ENCODE measurements at places on chromosomes 7 and 10.

DNA sequence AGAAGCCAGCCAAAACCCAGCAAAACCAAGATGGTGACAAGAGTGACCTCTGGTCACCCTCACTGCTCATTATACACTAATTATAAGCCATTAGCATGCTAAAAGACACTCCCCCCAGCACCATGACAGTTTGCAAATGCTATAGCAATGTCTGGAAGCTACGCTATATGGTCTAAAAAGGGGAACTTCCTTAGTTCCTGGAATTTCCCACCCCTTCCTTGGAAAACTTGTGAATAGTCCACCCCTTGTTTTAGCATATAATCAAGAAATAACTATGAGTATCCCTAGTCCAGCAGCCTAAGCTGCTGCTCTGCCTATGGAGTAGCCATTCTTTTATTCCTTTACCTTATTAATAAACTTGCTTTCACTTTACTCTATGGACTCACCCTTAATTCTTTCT is 16.0 kb downstream of the CASP7 start:
- DNase-seq, result no peak

- DNase-seq, result no peak
Observed at GRCh38 chr10:4343873-4344272, 482.1 kb upstream of the AKR1E2 start.

GRCh38 chr10:131086094-131086493 is 225.4 kb downstream of the TCERG1L start:
- no peak for DNase-seq

- DNase-seq, result no peak
Observed at GRCh38 chr10:110843031-110843430, 28.7 kb upstream of the PDCD4 start.

- DNase-seq, result no peak
Observed at GRCh38 chr7:72278550-72278949, 133.6 kb downstream of the CALN1 start.

DNA sequence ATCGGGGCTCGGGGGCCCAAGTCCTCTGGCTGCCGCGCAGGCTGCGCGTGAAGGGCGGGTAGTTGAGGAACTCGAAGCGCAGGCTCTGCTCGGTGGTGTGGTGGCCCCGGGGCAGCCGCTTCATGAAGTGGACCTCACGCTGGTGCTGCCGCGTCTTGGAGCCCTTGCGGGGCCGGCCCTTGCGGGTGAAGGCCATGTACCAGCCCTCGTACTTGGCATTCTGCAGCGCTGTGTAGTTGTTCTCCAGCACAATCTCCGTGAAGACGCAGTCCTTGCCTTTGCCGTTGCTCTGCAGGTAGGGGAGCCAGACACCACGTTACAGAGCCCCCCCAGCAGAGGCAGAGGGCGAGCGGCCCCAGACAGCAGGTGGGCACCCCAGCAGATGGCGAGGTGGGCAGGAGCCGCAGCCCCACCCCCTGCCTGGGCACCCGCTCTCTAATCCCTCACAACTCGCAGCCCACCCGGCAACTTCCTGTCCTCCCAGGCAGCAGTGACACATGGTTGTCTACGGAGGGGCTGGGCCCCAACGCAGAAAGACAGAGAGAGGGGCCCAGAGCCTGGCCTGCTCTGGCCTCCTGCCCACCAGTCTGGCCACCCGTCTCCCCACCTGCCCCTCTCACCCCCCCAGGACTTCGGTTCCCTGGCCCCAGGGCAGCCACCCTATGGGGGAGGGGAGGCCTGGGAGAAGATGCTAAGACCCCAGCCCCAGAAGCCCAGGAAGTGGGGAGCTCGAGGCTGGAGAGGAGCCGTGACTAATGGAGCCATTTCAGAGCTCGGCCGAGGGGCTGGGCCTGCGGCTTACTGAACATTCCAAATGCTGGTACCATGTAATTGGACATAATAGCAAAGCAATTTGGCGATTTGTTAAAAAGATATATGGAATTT is 5.3 kb downstream of the FGF8 start:
- DNase-seq, result no peak

DNA sequence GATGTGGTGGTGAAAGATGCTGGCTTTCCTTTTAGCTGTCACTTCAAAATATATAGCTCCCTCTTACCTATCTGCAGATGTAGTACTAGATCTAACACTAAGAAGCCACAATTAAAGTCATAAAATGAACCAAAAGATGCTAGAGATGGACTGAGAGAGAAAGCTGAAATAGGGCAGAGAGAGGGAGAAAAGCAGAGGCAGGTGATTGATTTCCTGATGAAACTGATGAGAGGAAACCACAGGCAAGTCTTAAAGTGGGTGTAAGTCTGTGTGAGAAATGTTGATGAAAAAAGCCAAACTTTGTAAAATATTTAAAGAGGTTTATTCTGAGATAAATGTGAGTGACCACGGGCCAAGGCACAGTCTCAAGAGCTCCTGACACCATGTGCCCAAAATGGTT is 194.3 kb upstream of the MBL2 start:
- no peak for DNase-seq

GRCh38 chr7:148893071-148893470 is 9.0 kb upstream of the EZH2 start:
- no peak for DNase-seq

DNA sequence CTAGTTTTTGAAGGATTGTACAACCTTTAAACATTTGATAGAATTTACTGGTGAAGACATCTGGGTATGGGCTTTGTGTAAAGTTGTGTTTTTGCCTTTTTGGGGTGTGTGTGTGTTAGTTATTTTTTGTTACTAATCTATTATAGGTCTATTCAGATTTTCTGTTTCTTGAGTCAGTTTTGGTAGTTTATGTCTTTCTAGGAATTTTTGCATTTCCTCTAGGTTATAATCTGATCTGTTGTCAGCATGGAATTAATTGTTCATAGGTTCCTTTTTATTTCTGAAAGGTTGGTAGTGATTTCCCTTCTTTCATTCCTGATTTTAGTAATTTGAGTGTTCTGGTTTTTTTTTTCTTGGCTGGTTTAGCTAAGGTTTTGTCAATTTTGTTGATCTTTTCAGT is 17.7 kb downstream of the SEPTIN7 start:
- DNase-seq, result no peak

- DNase-seq, result no peak
Observed at GRCh38 chr7:158592541-158592940, 4.9 kb upstream of the PTPRN2 start.

DNA sequence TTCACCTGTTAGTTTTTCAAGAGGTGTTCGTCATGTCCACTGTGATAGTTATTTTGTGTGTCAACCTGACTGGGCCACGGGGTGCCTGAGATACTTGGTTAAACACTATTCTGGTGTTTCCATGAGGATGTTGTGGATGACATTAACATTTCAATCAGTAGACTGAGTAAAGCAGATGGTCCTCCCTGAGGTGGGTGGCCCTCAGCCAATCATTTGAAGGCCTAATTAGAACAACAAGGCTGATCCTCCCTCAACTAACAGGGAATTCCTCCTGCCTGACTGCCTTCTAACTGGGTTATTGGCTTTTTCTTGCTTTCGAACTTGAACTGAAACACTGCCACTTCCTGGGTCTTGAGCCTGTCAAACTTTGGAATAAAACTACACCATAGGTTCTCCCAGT is 75.8 kb downstream of the ENO4 start:
- DNase-seq, result no peak

DNA sequence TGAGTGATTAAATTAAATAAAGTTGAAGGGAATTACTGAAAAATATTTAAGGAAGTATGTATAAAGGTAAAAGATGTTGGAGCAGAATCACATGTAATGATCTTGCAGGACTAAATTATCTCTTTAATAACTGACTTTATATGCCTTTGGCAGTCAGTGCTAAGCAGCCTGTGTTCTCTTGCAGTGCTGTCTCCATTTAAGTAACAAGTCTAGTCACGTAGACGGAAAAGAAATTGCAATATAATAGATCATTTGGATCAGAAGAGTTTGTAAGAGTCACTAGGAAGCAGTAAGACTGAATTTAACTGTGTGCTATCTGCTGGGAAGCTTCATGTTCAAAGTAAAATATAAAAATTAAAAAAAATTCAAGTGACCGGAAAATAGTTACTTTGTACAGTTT is 21.4 kb downstream of the BZW2 start:
- DNase-seq, result no peak

DNA sequence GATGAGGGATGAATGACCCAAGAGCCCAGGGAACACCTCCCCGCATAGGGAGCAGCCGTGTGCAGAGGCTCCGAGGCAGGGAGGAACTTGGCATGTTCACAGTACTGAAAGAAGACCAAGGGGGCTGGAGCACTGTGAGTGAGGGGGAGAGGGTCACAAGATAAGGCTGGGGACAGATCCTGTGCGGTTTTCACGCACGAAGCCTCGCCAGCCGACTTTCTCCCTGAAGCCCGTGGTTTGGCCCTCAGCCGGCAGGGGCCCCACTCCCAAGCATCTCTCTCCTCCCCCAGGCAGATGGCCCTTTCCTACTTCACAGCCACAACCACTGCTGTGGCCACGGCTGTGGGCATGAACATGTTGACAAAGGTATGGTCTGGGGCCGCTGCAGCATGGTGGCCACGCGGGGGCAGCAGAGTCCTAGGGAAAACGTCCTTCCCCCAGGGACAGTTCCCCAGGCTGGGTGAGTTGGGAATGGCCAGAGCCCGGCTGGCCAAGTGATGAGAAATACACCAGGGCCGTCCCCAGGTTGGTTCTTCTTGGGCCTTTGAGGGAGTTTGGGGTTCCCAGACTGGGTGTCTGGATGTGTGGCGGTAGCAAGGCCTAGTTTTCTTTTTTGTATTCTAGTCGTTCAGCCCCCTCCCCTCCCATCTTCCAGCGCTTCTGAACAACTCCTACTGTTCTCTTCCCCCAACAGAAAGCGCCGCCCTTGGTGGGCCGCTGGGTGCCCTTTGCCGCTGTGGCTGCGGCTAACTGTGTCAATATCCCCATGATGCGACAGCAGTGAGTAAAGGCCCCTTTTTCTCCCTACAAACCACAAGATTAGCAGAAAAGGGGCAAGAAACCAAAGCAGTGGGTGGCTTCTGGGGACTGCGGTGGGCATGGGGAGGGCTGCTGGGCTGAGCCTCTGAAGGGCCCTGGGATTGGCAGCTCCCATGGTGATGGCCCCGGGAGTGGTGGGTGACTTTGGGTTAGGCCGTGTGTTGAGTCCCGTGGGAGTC is 14.4 kb upstream of the WBP1L start:
- DNase-seq, result peak; percentile 62

DNA sequence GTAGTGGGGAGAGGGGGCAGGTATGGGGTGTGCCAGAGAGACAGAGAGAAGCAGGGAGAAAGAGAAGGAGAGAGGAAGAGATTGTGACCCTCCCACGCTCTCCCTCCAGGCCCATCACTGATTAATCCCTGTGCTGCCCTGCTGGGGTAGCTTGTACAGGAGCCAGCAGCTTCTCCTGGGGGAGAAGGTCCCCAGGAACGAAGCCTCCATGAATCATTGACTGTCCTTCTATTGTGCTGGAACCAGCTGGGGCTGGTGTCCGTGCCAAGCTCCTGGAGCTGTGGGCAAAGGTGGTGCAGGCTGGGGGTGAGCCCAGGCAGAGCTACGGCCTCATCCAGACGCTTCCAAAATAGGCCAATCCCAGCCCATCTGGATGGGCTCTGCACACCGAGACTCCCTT is 20.9 kb downstream of the AQP1 start:
- DNase-seq, result no peak

GRCh38 chr7:55730197-55730596 is 132.4 kb downstream of the SEPTIN14 start:
- no peak for DNase-seq

DNA sequence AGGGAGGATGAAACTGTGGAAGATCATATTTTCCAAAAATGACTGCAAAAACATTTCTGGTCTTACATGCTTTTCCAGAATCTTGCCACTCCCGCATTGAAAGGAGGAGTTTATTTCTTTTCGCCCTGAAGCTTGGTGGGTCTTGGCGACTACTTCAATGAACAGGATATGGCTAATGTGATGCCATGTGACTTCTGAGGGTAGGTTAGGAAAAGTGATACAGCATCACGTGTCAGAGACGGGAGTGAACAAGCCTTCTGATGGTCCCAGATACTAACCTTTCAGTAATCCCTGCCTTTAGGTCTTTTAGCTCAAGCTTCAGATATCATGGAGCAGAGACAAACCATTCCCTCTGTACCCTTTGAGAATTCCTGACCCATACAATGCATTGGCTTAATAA is 192.2 kb upstream of the HPS1 start:
- no peak for DNase-seq

GRCh38 chr7:74429153-74429747 is 24.5 kb upstream of the GTF2IRD1 start:
- DNase-seq, result no peak

GRCh38 chr10:111146025-111146640 is 69.3 kb downstream of the ADRA2A start:
- no peak for DNase-seq

GRCh38 chr7:75639071-75639885 is 99.5 kb downstream of the HIP1 start:
- peak; percentile 60 for DNase-seq

DNA sequence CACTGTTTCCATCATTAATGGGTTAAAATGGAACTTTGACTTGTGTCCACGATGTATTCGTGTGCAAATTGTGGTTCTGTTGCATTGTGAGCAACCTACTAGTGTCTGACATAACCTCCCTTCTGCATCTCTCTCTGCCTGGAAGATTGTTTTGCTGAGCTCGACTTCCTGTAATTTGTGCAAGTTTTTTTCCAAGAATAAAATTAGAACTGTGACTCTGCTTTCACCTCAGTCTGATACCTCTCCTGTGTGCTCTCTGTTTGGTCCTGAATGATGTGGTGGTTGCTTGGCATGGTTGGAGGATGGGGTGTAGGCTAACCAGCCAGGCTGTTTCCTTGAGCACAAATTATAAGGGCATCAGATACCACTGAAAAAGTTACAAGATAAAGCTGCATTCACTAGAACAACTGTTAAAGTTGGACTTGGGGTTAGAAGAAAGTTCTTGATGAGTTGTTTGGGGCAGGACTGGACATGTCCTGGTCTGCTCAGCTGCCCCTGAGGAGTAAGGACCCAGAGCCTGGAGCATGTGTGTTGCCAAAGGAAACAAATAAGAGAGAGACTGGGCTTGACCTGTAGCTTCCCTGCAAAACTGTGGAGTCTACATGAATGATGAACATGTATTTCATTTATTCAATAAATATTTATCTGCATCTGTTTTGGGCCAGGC is 1.9 kb upstream of the VOPP1 start:
- no peak for DNase-seq

GRCh38 chr10:124025660-124026588 is 67.5 kb downstream of the CHST15 start:
- DNase-seq, result peak; percentile 8

DNA sequence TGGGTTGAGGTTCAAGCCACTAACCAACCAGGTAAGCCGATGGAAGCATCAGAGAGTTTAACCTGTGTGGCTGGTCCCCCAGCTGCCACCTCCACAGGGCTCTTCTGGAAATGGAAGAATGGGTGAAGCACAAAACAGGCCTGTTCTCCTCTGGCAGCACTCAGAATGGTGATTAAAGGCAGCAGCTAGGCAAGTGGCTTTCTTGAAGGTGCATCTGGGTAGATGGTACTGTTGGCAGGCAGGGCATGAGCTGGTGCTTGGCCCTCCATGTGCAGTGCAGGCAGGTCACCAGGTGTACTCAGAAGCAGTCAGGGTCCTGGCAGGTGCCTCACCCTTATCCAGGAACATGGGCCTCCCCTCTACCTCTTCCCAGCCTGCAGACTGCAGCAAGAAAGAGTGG is 11.5 kb downstream of the AKR1E2 start:
- DNase-seq, result no peak

- peak; percentile 59 for DNase-seq
Observed at GRCh38 chr10:28991333-28992270, 297.3 kb upstream of the LYZL1 start.

Measured in NCI-H146 (cell line).